Kidney epithelial cell (primary cell): ENCODE measurements at places on chromosomes 3 and 15. TPM values are rescaled to one million over a fixed set of nuclear protein-coding genes. Genes with fewer than 3 reads are reported as not detected.

FXR1 gene
- 97.1 and 123 TPM in 2 replicates for total RNA-seq

MED12L gene
- total RNA-seq = 1.3 and 1.8 TPM in 2 replicates

CA12 gene
- 2.9 and 4.3 TPM in 2 replicates for total RNA-seq

DNA sequence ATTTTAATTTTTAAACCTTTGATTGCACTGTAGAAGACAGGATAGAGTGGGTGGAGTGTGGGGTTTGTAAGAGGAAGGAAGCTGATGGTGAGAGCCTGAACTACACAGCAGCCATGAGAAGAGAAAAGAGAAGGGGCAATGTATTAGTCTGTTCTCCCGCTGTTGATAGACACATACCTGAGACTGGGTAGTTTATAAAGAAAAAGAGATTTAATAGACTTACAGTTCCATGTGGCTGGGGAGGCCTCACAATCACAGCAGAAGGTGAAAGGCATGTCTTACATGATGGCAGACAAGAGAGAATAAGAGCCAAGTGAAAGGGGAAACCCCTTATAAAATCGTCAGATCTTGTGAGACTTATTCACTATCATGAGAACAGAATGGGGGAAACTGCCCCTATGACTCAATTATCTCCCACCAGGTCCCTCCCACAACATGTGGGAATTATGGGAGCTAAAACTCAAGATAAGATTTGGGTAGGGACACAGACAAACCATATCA is 37.3 kb downstream of the STARD5 start:
- DNase-seq = no peak

DNA sequence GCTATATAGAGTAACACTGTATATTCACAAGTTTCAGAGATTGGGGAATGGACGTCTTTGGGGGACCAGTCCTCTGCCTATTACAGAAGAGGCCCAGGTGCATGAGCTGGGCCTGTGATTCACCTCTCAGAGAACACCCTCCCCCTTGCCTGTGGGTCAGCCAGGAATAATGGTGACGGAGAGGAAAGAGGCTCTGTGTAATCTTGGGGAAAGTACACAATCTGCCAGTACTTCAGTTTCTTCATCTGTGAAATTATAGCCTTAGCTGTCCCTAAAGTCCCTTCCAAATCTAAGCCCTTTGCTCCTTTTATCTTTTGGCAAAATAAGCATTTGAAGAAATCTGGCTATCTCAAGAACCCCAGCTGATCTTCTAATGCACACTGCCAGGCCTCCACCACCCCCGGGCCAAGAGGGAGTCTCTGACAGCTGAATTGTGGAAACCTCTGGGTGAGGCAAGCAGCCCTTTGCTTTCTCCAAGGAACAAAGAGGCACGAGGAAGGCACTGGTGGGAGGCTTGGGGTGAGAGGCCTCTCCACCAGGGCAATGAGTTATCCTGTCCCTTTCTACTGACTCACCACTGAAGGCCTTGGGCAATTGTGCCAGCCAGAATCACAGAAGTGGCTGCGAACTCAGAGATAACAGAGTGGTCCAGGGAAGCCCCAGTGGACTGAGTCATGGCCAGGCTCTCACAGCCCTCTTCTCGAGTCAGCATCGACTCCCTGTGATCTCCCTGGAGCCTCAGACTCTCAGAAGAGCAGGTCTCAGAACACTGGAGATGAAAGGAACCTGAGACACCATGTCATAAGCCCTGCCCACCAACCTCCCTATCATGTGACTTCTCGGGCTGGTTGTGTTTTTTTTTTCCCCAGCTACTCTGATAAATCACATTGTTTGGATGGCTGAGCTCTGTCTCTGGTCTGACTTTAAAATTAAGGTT is 31.8 kb downstream of the CCNL1 start:
- peak; percentile 93 for DNase-seq

DNA sequence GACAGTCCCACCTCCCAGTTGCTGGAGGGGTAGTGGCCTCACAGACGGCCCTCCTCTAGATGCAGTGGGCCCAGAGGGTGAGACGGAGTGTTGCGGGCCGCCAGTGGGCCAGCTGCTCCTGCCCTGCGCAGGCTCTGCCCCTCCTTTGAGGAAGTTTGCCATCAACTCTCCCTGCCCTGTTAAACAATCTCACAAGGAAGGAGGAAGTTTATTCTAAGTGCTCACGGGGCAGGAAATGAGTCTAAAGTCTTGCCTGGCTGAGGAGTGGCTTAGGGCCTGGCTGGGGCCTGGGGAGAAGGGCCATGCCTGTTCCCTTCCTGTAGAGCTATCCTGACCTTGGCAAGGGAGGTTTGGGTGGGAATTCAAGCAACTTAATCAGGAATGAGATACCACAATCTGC is at the start of gene FAM3D:
TSS of gene FAM3D (minus strand) at position 92 of the 400 bp plus-strand sequence. CDS start 11,211 bp downstream, outside the sequence.
- DNase-seq = no peak

DNA sequence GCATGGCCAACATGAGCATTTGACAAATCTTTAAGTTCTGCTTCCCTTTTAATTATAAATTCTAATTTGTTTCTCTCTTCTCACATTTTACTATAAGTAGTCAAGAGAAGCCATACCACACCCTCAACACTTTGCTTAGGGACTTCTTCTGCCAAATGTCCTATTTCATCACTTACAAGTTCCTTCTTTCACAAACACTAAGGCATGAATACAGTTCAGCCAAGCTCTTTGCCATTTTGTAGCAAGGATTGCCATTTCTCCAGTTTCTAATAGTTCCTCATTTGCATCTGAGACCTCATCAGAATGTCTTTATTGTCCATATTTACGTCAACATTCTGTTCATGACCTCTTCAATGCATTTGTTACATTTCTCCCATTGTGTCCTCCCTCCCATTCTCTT is 29.4 kb downstream of the SLC22A14 start:
- no peak for DNase-seq

GRCh38 chr15:50138391-50138790 is 19.4 kb upstream of the ATP8B4 start:
- no peak for DNase-seq

GRCh38 chr15:33971811-33972210 is 3.5 kb downstream of the CHRM5 start:
- DNase-seq = no peak

DNA sequence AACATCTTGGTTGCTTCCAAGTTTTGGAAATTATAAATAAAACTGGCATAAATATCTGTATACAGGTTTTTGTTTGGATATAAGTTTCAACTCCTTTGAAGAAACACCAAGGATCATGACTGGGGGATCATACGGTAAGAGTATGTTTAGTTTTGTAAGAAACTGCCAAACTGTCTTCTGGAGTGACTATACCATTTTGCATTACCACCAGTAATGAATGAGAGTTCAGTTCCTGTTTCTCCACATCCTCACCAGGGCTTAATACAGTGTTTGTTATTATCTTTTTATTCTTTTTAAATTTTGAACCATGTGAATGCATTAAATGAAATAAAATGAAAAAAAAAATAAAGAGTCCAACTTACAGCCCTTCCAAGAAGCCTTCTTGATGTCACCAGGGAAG is 3.7 kb upstream of the ANKUB1 start:
- DNase-seq = no peak
